H1 (cell line): ENCODE measurements at places on chromosomes 2 and 18. TPM values are rescaled to one million over a fixed set of nuclear protein-coding genes. Genes with fewer than 3 reads are reported as not detected.

The CGREF1 gene
- polyA plus RNA-seq = 2.5 and 3.7 TPM in 2 replicates

The GCA gene
- polyA plus RNA-seq = 27.1 and 37.4 TPM in 2 replicates

The FNDC4 gene
- 14.0 and 14.1 TPM in 2 replicates for polyA plus RNA-seq

The DPP10 gene
- polyA plus RNA-seq = 2.0 and 3.3 TPM in 2 replicates

The DLX1 gene
- polyA plus RNA-seq = 0.05 and 0.11 TPM in 2 replicates

The NXPH2 gene
- polyA plus RNA-seq = 1.8 and 1.9 TPM in 2 replicates

The SPEG gene
- 19.9 and 37.1 TPM in 2 replicates for polyA plus RNA-seq

The CHRND gene
- polyA plus RNA-seq = 0.11 and 0.24 TPM in 2 replicates

The FZD7 gene
- polyA plus RNA-seq = 176 and 280 TPM in 2 replicates

The ITPRIPL1 gene
- 10.6 and 11.7 TPM in 2 replicates for polyA plus RNA-seq

The LYG1 gene
- 0.60 and 0.68 TPM in 2 replicates for polyA plus RNA-seq

The UCN gene
- polyA plus RNA-seq = 0.35 and 0.93 TPM in 2 replicates

The ASTL gene
- polyA plus RNA-seq = 1.4 and 2.2 TPM in 2 replicates

The WIPF1 gene
- polyA plus RNA-seq = 4.4 and 4.7 TPM in 2 replicates
